A549 treated with CpdA at 1 μM for 4 hours (cell line): ENCODE measurements at places on chromosomes 13 and 19. TPM values are rescaled to one million over a fixed set of nuclear protein-coding genes. Genes with fewer than 3 reads are reported as not detected.

BCAM gene
- 62.9 to 86.9 TPM (median 77.5 TPM) in 5 replicates for total RNA-seq

CACNG6 gene
- 9.7 to 13.4 TPM (median 10.8 TPM) in 5 replicates for total RNA-seq

ADAMTS10 gene
- total RNA-seq = 12.8 to 20.7 TPM (median 14.9 TPM) in 5 replicates

SLC1A5 gene
- total RNA-seq = 237 to 296 TPM (median 273 TPM) in 5 replicates
